T-cell (primary cell): ENCODE measurements at places on chromosomes 4 and X. TPM values are rescaled to one million over a fixed set of nuclear protein-coding genes. Genes with fewer than 3 reads are reported as not detected.

- DNase-seq, result no peak
These were observed 48.8 kb upstream of the FAM9A start for GRCh38 chrX:8849945-8850344.

DNA sequence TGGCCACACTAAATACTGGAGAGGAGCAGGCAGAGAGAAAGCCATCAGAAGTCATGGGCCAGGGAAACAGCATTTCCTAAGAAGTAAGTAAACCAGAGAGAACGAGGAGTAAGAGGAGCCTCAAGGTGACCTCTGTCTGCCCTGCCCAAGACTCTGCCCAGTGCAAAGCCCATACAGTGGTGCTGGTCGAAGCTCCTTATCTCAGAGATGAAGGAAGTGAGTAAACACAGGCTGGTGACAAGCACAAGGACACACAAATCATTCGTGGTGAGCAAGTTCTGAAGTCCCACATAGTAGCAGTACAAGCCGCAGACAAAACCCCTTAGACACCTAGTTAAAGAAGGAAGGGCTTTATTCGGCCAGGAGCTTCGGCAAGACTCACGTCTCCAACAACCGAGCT is 62.7 kb downstream of the DCTD start:
- no peak for DNase-seq

DNA sequence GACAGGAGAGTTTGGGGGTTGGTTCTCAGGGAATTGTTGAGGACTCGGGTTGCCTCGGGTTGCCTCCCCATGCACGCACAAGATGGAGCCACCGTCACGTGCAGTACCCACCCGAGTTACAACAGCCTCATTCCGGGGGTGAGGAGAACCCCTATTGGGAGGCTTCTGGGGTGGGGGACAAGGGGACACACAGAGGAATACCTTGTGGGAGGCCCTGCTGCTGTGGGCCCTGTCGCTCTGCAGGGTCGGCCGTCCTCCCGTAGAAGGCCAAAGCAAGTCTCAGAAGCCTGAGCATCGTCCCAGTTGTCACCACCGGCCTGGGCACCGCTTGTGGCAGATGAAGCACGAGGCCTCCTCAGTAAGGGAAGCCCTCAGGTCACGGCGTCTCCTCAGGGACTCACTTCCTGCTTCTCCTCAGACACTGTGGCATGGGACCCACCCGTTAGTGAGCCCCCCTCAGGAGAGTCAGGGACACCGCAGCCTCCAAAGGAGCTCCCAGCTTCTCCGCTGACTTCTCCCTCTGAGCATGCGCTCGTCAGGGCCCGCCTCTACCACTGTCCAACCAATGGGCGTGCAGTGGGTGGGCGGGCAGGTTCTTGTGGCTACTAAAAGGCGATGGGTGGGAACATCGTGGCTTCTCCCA is at the start of gene CT55:
TSS of gene CT55 (minus strand) at position 522 of the 643 bp plus-strand sequence. CDS start at position 295, 227 bp downstream.
- no peak for DNase-seq

GRCh38 chr4:142035566-142035965 is 399.2 kb downstream of the IL15 start:
- no peak for DNase-seq

DNA sequence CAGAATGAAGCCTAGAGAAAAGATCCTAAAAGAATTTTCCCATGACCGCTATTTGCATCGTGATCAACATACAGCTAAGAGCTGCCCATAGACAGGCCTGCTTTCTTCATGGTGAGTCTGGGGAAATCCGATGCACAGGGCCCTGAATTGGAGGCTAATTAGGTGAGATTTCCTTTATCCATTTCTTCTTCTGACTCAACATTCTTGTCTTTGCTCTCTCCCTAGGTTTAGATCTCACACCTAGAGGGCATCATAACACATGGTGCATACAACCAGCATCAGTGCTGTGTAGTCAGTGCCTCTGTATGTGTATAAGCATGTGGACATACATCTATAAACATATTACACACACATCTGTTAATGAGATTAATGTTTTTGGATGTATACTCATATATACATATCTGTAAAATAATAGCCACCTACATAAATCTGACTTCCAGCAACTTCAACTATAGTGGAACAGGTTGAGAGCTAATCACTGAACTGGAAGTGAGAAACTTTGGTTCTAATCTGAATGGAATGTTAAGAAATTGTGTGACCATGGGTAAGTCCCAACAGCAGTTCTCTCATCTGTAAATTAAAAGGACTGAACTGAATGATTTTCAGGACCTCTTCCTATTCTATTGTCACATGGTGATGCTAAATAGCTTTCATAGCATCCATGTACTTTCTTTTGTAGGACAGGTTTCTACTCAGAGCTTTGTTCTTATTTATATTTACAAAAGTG is 17.5 kb downstream of the GATB start:
- no peak for DNase-seq

- DNase-seq, result no peak
These were observed 79.0 kb upstream of the TRAM1L1 start for GRCh38 chr4:117164338-117164737.

DNA sequence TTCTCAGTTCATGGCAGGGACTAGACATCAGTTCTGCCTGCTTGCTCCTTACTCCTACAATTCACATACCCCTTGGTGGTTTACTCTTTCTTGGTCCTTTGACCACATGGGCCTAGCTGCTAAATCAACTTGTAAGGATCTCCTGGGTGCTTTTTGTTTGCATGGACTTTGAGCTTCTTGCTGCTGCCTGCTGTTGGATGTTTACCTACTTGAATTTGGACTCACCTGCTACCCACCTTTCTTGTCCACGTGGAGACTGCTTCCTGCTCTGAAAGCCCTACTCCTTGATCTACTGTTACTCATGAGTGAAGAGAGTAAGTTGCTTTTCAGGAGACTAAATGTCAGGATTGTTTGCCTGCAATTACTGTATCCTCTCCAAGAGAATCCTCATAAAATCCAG is 15.2 kb upstream of the ARHGAP24 start:
- DNase-seq, result no peak

DNA sequence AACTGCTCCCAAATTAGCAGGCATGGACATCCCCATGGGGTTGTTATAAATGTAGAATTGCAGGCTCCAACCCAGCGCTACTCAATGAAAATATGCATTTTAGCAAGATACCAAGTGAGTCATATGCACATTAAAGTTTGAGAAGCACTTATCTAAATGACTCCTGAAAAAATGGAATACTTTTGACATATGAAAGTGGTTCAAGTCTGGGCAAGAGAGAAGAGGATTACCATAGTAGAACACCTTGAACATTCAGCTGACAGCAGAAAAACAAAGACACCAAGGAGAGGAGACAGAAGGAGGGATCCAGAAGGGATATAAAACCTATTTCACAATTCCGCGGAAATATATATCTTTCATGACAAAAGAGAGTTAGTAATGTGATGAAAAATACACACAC is 63.2 kb upstream of the CT83 start:
- DNase-seq, result no peak

GRCh38 chrX:120365320-120365719 is 3.4 kb downstream of the ATP1B4 start:
- DNase-seq, result peak; percentile 40

GRCh38 chr4:7266525-7267292 is 74.4 kb downstream of the SORCS2 start:
- no peak for DNase-seq

DNA sequence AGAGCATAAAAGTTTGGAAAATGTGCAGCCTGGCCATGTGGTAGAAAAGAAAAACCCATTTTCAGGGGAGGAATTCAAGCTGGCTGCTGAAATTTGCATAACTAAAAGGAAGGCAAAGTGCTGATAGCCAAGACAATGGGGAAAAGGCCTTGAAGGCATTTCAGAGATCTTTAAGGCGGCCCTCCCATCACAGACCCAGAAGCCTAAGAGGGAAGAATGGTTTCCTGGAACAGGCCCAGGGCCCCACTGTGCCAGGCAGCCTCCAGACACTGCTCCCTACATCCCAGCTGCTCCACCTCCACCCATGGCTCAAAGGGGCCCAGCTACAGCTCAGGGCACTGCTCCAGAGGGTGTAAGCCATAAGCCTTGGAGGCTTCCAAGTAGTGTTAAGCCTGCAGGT is 158.0 kb upstream of the PRDX4 start:
- no peak for DNase-seq

DNA sequence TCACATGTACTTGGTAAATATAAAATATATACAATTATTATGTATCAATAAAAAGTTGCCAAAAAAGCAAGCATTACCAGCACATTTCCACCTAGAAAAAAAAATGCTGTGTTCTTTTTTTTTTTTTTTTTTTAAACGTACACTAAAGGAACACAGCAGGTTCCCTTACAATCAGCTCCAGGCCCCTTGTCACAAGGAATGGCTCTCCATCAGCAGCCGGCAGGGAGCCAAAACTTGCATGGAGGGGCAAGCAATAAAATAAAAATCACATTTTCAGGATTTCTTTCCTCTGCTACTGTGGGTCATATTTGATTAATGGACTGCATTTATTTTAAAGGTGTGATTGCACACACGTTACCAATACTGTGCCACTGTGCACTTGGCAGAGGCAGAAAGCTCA is 460.3 kb downstream of the GPAT3 start:
- DNase-seq, result no peak

- DNase-seq, result no peak
These were observed 8.4 kb downstream of the CNGA1 start for GRCh38 chr4:48008021-48008596.

DNA sequence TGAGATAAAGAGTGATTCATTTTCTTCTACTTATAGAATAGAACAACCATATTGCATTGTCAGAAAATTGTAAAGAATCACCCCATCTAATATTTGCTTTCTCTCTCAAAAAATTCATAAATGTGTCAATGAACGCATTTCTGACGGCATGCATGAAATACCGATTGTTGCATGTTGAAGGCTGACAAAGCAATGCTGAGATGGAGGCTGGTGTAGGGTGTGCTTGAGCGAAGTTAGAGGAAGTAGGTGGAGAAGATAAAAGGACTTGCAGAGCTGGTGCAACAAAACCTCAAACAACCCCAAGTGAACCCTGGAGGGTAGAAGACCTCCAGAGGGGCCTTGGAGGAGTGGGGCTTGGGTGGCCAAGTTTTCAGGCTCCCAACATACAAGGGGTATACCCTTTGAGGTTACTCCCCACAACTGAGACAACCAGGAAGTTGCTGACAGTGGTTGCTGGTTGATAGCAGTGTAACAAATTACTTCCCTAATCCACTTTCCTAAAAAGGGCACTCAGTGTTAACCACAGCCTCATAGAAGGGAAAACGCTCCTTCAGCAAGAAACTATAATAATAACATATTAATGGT is 452.7 kb downstream of the NLGN4X start:
- DNase-seq, result no peak

GRCh38 chrX:110741213-110741796 is 54.3 kb downstream of the CHRDL1 start:
- no peak for DNase-seq

DNA sequence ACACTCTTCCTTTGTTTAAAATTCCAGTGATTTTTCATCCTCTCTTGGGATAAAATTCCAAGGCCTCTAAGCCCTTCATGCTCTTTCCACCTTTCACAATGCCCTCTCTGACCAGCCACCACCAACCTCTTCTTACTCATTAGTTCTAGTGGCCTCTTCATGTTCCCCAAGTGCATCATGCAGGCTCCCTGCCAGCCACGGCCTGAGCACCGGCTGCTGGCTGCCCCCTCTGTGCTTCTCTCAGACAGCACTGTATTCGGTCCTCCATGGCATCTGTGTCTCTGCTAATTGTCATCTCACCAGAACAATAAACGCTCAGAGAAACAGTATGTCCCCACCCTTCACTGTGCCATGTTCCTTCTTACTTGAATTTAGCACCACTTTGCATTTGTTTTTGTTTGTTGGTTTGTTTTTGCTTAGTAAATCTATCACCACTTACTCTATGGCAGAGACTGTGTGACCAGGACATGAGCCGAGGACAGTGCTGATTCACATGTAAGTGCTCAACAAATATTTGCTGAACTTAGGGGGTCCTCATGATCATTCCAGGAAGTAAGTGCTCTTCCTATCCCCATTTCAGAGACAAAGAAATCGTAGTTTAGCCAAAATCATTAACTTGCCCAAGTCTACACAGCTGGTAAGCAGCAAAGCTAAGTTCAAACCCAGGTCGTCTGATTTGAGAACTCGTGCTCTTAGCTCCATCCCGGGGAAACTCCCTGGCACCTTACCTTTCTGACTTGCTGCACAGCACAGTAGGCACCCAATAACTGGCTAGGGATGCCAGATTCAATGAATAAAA is 77.1 kb upstream of the UCP1 start:
- no peak for DNase-seq

GRCh38 chrX:125093852-125094251 is 225.8 kb upstream of the TEX13C start:
- DNase-seq, result no peak

GRCh38 chr4:21884615-21885014 is 64.0 kb downstream of the KCNIP4 start:
- DNase-seq, result no peak

DNA sequence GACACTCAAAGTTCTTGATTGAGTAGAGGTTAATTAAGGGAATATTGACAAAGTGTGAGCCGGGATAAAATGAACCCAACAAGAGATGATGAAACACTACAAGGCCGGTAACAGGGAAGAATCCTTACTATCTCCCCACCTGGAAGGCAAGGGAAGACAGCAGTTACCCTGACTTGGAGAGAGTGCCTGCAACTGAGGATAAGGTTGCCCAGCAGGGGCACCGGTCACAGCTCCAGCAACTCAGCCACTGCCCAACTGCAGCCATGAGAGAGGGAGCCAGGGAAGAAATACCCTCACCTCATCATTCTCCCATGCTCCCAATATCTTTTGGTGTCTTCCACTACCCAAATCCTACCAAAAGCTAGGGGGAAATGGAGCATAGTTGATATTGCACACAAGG is 212.7 kb downstream of the KCTD8 start:
- no peak for DNase-seq

DNA sequence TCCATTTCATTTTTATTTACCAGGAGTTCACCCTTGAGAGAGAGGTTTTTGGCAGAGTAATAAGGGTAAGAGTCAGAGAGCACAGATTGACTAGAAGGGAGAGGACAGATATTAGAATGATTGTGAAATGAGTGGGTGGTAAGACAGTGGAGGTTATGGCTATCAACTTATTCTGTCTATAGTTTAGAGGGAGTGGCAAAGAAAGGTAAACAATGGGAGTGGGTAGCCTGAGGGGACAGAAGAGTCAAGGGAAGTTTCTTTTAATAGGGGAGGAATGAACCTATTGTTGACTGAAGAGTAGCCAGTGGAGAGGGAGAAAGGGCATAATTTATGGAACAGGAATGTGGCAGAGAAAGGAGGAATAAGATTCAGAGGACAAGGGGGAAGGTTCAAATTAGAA is 186.5 kb upstream of the NRK start:
- DNase-seq, result no peak

- no peak for DNase-seq
These were observed 18.0 kb downstream of the HDAC8 start for GRCh38 chrX:72554448-72555140.

- no peak for DNase-seq
These were observed 221.0 kb downstream of the PALLD start for GRCh38 chr4:168717847-168718246.

- no peak for DNase-seq
These were observed 282.1 kb downstream of the GRIA2 start for GRCh38 chr4:157502656-157503055.

- no peak for DNase-seq
These were observed 169.9 kb downstream of the AFF2 start for GRCh38 chrX:148670277-148670676.

The TLL1 gene
- total RNA-seq, result not detected

The DCAF4L1 gene
- 0.37 TPM for total RNA-seq

The CCNQ gene
- total RNA-seq, result 25.5 TPM

The DCAF8L1 gene
- total RNA-seq, result not detected

The ZFYVE28 gene
- 33.4 TPM for total RNA-seq

The C4orf36 gene
- total RNA-seq, result not detected

The GLRA3 gene
- not detected for total RNA-seq

The LYAR gene
- total RNA-seq, result 22.8 TPM

The EVC2 gene
- 1.4 TPM for total RNA-seq

The SAT1 gene
- total RNA-seq, result 94.4 TPM

The CLGN gene
- 0.38 TPM for total RNA-seq

The CETN2 gene
- total RNA-seq, result 6.9 TPM
